Suppressor macrophage treated with lipopolysaccharide for 4 hours (primary cell): ENCODE measurements at places on chromosomes 12 and 14.

GRCh38 chr12:40469736-40470135 is 222.5 kb upstream of the CNTN1 start:
- DNase-seq: no peak

DNA sequence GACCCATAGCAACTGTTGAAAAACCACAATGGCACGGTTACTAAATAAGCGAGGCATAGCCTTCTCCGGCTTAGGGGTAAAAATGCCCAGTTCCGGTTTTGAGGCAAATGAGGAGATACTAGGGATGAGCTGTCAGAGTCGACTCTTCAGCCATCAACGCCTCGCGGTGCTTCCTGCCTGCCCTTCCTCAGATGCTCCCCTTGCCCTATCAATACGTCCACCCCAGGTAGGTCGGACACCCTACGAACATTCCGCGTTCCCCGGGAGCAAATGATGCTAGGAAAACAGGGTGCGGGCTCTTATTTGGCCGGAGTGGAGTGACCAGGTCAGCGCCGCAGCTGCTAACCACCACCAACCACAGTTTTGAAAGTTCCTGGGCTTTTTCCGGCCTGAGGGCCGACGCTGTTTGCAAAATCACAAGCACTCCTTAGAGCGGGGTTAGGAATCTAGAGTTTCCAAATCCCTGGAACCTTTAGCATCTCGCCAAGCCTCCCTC is 1.2 kb downstream of the SRSF9 start:
- DNase-seq: peak; percentile 81

DNA sequence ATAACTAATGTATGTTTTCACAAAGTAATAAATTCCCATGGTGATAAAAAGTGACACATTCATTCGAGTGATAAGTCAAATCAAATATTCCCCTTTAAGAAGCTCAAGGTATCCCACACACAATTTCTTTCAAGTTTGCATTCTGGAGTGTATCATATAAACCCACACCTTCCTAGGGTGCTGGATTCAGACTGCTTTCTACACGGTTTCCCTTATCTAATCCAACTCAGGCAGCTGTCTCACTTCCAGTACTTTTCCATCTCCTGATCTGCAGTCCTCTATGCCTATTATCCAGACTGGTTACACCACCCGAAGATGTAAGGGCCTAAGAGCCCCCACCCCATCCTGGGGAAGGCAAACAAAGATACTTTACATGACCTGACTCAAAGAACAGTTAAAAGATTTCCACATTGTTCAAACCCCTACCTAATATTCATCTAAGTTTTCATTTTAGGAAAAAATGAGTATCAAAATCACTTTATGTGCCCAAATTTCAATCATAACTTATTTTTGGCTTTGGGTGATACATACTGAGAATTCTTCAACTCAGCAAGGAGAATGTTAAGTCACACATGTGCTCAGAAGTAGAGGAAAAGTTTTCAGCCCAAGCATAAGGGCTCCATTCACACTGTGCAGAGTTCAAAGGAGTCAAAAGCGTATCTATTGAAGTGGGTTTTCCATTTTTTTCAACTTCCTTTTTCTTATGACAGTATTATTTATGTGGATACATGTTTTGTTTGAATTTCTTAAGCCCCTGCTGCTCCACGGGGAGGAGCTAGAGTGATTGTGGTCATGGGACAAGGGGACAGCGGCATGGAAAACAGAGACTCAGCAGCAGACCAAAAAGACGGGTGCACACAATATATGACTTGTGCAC is 41.8 kb downstream of the CORO1C start:
- peak; percentile 84 for DNase-seq

- no peak for DNase-seq
Measured at GRCh38 chr12:40650038-40650704, 42.1 kb upstream of the CNTN1 start.

DNA sequence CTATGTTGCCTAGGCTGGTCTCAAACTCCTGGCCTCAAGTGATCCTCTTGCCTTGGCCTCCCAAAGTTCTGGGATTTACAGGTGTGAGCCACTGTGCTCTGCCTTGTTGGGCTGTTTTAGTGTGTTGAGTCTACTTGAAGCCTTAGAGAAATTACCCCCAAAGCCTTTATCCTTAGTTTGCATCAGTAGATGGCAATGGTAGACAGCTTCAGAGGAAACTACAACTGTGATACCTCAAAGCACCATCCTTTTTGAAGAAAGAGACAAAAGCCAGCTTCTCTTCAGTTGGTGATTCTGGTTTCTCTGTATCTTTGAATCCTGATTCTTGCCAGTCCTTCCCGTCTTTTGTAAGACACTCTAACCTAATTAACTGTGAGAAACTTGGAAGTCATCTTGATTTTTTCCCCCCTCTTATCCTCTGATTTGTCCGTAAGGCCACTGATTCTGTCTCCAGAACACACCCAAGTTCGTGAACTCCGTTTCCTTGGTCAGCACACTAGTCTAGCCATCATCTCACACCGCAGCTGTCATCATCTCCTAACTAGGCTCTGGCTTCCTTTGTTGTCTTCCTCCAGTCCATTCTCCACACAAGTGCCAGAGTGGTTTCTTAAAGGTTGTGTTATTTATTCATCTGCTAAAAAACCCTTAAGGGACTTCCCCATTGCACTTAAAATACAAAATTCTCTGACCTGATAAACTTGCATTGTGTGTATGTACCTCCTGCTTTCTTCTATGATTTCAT is 20.2 kb downstream of the ATP2A2 start:
- DNase-seq: no peak

GRCh38 chr12:43090981-43091380 is 461.0 kb downstream of the ADAMTS20 start:
- DNase-seq: no peak

GRCh38 chr14:98578204-98578603 is 693.8 kb downstream of the BCL11B start:
- DNase-seq: peak; percentile 40

- DNase-seq: peak; percentile 66
Measured at GRCh38 chr14:23568600-23569331, 1.2 kb upstream of the AP1G2 start.

DNA sequence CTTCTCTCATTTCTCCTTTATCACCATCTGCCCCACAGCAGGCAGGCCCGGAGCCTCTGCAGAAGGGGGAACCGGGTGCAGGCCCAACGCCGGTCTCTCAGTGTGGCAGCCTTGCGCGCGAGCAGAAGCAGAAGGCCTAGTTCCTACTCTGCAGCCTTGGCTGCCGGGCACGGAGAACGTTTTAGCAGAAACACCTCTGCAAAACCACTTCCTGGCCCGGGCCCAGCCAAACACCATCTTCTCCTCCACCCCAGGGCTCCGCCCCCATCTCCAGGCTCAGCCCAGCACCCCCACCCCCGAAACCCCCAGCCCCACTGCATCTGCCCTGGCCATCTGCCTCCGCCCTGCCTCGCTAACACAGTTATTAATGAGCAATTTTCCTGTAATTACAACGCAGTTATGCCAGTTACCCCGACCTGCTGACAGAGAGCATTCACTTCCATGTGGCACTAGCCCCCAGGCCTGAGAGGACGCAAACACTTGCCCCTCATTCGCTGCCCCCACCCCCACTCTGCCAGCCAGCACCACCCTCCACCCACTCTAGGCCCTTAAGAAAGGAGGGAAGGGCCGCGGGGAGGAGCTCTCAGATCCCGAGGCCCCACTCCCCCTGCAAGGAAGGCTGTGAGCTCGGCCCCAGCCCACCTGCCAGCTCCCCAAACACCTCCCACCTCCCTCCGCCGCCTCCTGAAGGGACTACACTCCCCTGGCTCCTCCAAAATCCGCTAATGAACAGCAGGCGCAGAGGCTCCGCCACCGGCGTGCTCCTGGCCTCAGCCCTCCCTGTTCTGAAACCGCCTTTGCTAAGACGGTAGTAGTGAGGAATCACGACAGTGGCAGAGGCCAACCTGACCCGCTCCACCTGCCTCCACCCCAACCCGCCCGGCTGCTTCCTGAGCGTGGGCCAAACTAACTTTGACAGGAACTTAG is 44.7 kb upstream of the FBRSL1 start:
- DNase-seq: peak; percentile 57

- peak; percentile 87 for DNase-seq
Measured at GRCh38 chr14:21092273-21093011, 6.0 kb downstream of the ZNF219 start.

- DNase-seq: no peak
Measured at GRCh38 chr12:49064767-49065152, 4.2 kb upstream of the KMT2D start.

- DNase-seq: no peak
Measured at GRCh38 chr12:1845427-1845826, 25.1 kb downstream of the LRTM2 start.
